Epithelial cell of proximal tubule (primary cell): ENCODE measurements at places on chromosomes 13 and 19. TPM values are rescaled to one million over a fixed set of nuclear protein-coding genes. Genes with fewer than 3 reads are reported as not detected.

PSG2 gene
- total RNA-seq = not detected in 2 replicates

GRCh38 chr19:45254044-45254531 lies 3.0 kb downstream of the MARK4 start:
- DNase-seq = no peak

OR10H1 gene
- not detected in 2 replicates for total RNA-seq

GPR4 gene
- not detected in 2 replicates for total RNA-seq

ZNF225 gene
- total RNA-seq = 0.63 and 2.6 TPM in 2 replicates

GPR12 gene
- not detected in 2 replicates for total RNA-seq

GRCh38 chr19:32869966-32870573 lies 503 bp upstream of the SLC7A9 start:
- DNase-seq = no peak

- DNase-seq = no peak
These were observed 41.9 kb downstream of the GPC6 start for GRCh38 chr13:93268327-93269028.
